COR-L47 (cell line): ENCODE measurements at places on chromosomes 7 and 10.

GRCh38 chr10:34713875-34714274 lies 101.2 kb downstream of the PARD3 start:
- DNase-seq: no peak

DNA sequence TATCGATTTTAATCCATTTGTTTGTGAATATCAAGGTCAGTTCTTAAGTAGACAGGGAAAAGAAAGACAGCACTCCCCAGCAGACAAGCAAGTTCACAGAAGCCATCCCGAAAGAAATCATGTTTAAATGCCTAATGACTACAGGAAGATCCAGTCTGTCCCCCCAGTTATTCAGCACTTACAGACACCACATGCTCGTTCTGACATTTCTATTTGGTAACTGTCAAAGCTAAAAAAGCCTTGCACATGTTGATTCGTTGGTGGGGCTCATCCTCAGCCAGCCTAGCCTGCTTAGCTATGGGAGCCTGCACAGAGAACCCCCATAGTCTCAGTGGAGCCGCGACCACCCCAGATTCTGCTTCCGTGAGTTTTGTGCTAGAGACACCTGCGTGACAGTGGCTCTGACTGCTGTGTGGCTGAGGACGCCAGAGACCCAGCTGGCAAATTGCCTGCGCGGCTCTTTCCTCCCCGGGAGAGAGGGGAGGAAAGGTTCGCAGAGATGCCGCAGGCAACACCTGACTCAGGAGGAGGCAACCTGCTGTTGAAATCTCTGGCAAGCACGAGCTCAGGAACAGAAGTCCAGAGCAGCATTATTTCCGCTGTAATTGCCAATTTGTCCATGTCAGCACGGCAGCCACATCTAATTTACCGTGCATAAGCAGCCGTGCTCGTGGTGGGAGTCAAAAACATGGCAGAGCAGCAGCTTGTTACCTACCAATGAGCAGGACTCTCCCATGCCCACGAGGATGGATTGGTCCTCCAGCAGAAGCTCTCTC lies 194.2 kb downstream of the GPAM start:
- DNase-seq: peak; percentile 48

GRCh38 chr7:137652721-137653120 lies 194.1 kb downstream of the DGKI start:
- no peak for DNase-seq

DNA sequence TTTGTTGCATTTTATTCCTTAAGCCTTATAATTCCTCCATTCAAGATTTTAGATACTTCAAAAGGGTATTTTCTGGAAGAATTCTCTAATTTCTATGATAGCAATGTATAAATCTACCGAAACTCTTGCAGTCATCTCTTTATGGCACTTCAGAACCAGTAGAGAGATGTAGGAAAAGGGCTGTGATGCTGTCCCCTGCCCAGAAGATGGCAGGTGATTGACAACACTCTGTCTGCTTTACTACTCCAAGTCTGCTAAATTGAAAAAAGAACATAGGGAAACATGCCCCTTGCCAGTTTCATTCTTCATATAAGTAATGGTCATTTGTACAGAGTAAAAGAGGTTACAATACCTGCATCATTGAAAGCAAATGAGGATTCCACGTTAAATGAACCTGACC lies 5.1 kb downstream of the TCTN3 start:
- no peak for DNase-seq

DNA sequence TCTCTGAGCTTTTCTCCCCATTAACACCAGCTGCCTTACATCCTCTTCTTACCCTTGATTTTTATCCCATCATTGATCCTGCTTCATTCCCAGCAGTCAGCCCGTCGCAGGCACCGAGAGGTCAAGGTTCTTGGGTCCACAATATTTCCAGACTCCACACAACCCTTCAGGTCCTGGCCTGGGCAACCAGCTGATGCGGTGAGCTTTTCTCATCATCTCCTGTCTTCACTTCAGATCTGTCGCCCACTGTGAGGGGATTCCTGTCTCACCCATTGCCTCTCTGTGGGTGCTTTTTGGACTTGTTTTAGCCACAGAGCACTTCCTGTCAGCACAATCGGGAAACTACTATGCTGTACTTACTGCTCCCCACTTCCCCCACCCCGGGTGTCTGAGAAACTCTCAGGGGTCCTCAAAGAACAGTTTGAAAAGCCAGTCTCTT lies 8.4 kb upstream of the PVRIG start:
- DNase-seq: no peak

DNA sequence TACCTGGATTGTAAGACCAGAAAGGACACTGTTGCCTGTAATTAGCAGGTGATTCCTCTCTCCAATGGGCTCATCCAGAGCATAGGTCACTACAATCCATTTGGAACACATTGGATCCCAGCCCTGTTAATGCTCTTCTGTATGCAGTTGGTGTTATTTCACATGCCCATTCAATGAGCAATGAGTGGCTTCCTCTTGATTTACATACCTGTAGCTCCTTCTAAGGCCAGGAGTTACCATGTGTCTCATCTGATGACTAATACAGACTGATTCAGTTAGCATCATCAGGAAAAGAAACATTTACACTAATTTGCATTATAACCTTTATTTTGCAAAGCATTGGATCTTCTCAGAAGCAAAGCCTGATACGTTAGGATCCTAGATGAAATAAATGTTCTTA lies 83.1 kb upstream of the NPVF start:
- no peak for DNase-seq

DNA sequence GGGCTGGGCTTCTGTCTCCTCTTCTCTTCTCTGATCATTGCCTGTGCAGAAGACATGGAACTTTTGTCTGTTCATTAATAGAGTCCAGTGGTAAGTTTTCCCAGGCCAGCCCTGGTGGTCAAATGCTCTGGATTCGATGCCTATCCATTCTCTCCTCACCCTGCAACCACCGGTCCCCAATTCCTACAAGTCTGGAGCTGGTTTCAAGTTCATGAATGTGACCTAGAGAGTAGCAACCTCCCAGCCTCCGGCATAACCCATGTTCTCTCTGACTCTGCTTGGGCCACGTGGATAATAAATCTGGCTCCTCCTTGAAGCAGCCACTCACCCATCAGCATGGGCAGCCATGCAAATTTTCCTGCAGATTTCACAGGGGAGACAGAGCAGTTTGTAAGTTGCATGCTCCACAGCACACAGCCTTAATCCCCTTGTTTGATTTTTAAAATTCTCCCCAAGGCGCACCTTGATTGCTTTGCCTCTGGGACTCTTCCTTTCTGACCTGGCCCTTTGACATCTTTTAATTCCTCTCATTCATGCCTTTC lies 37.3 kb upstream of the PDZD8 start:
- DNase-seq: no peak

DNA sequence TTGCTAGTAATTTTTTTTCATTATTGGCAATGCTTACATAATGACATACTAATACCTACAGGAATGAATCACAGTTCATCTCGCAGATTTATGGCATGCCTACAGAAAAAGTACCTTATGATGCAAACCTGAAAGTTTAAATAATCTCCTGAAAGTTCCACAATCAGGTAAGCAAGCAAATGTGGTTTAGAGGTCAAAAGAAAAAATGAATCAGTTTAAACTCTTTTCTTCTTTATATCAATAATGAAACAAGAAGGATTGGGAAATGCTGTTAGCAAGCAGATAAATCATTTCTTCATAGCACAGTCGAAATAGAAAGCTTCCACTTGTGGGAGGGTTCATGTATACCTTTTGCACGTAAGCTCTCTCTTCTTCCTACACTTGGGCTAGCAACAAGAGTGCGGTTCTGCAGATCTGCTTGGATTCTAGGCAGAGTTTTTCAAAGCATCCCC lies 53.7 kb upstream of the MTPN start:
- DNase-seq: no peak

DNA sequence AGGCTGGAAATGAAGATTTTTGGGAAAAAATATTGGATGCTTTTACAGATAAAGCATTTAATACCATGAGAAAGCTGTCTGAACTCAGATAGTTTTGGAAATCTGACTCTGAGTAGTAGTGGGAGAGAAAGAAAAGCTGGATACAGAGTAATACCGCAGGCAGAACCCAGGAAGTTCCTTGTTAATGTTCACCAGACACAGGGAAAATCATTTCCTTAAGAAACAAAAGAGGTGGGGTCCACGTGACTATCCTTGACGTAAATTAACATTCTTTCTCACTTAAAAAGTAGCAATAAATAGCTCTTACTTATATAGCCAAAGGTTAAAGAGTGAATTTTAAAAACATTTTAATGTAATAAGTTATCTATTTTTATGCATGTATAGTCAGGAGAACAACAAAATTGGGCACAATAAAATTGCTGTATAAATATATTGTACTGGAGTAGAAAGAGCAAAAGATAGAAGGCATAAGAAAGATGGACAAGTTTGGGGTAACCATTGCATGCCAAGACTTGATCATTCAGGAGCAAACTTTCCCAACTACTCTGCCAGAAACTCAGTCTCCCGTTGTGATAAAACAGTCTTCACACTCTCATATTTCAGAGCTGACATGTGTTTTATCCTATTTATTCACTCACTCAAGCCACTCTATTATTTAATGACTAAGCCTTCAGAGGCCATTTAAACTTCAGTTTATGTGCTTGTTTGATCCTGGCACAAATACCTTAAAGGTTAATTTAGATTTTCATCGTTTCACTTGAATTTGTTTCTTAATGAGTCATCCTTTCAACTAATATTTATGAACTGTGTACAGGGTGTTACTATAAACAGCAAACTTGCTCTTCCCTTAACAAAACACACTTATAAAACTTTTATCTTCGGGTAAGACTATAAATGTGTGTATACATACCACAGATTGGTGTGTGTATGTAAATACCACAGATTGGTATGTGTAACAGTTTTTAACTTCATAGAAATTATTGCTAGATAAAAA lies 143.1 kb downstream of the GNAI1 start:
- no peak for DNase-seq

GRCh38 chr10:69684981-69685353 lies 54.9 kb downstream of the FAM241B start:
- no peak for DNase-seq

GRCh38 chr7:31850601-31851000 lies 163.6 kb downstream of the PPP1R17 start:
- DNase-seq: no peak

GRCh38 chr7:147990942-147991341 lies 599.6 kb upstream of the C7orf33 start:
- peak; percentile 20 for DNase-seq

GRCh38 chr7:111528331-111528730 lies 34.0 kb downstream of the IMMP2L start:
- no peak for DNase-seq
